ENCODE measurements at places on chromosomes 7 and 10. TPM values are rescaled to one million over a fixed set of nuclear protein-coding genes. Genes with fewer than 3 reads are reported as not detected.
A peak's percentile ranks its signal among the peaks of the same experiment; 100 is the strongest.

GRCh38 chr10:48896756-48897440, 42.7 kb downstream of the LRRC18 start:
- peaks cover 8% of the 10 kb centered on the region for H3K36me3 ChIP-seq
- no peak overlapping the region for H3K27ac ChIP-seq
- DNase-seq, result no peak

The ADAMTS14 gene
- not detected for total RNA-seq

GRCh38 chr10:86671985-86672710, 3.8 kb downstream of the LDB3 start:
- peak; percentile 72 for DNase-seq
- H3K27me3 ChIP-seq, result no peaks in the 10 kb centered on the region
- no peak overlapping the region for H3K27ac ChIP-seq
- H3K4me1 ChIP-seq, result peaks cover 78% of the 10 kb centered on the region

DNA sequence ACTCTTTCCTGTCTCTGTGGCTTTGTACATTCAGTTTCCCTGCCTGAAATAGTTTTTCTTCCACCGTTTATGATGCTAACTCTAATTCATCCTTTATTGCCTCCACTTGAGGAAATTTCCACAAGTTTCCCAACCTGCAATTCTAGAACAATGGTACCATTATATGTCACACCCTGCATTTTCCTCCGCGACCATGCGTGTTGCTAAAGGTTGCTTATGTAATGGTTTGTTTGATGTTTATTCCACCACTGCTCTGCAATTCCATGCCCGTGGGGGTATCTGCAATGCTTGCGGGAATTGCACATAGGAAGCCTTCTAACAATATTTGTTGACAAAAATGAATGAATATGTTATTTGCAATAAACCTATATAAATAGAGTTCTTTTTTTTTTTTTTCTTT, 69.5 kb upstream of the ST8SIA6 start:
- no peaks in the 10 kb centered on the region for H3K36me3 ChIP-seq
- no peak overlapping the region for H3K27ac ChIP-seq
- no peaks in the 10 kb centered on the region for H3K27me3 ChIP-seq
- no peak overlapping the region for H3K4me3 ChIP-seq
- no peaks in the 10 kb centered on the region for H3K4me1 ChIP-seq

The PRLHR gene
- not detected for total RNA-seq
